CD14-positive monocyte (primary cell): ENCODE measurements at places on chromosomes 7 and 10. TPM values are rescaled to one million over a fixed set of nuclear protein-coding genes. Genes with fewer than 3 reads are reported as not detected.

- no peak for DNase-seq
Measured at GRCh38 chr10:12350925-12351324, 1.6 kb downstream of the CAMK1D start.

GRCh38 chr10:606762-607544 is 82.5 kb downstream of the DIP2C start:
- no peak for DNase-seq

DNA sequence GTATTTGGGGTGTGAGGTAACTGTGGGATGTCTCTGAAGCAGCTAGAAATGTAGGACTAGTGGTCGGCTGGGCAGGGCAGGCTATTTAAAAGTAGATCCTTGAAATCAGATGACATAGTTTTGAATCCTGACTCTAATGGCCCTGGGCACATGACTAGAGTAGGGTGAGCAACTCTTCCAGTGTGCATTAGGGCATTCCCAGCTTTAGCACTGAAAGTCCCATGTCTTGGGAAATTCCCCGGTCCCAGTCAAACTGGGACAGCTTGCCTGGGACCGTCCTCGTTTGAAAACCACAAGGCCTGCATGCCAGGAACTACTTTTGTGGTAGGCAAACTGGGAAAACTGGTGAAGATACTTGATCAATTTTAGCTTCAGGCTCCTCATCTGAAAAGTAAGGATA is 255.3 kb downstream of the PTEN start:
- peak; percentile 82 for DNase-seq

DNA sequence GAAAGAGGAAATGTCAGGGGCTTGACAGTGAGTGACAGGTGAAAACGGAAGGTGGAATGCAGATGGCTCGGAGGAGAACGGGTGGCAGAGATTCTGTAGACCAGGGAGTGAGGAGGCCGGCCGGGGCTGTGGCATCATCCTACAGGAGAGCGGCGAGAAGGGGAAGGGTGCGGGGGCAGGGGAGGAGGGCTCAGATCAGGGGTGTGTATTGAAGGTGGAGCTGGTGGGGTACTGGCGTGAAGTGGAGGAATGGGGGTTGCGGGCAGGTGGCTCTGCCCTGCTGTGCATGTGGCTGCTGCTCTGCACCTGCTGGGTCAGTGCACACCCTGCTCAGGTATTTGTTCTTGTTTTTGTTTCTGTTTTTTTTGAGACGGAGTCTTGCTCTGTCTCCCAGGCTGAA is 470.8 kb upstream of the FOXK1 start:
- DNase-seq, result no peak

DNA sequence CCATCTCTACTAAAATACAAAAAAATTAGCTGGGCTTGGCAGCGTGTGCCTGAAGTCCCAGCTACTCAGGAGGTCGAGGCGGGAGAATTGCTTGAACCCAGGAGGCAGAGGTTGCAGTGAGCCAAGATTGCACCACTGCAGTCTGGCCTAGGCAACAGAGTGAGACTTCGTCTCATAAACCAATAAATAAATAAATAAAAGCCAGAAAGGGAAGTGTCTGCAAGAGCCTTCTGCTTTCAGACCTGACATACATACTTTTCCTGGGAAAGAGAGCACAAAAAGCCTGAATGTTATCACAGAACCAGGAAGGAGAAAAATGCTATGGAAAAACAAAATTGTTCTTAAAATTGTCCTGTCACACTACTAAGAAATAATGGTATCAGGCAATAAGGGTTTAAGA is 4.1 kb upstream of the KIF5B start:
- no peak for DNase-seq

GRCh38 chr7:7231000-7231399 is 48.7 kb downstream of the C1GALT1 start:
- no peak for DNase-seq

DNA sequence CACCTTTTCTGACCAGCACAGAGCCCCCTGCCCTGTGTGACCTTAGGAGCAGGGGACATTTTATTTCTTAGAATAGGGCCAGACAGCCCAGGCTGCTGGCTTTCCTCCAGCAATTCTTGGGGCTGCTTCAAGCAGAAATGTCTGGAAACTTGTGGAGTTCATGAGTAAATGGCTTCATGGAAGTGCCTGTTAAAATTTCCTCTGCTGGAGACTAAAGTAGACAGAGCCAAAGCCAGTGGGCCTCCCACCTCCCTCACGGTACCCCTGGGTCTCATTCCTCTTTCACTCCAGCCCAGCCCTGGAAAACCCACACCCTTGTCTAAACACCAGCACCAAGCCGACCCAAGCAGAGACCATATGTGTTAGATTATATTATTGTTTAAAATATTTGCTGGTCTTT is 505.5 kb upstream of the ZMIZ1 start:
- DNase-seq, result no peak

SCART1 gene
- not detected for polyA plus RNA-seq

DNA sequence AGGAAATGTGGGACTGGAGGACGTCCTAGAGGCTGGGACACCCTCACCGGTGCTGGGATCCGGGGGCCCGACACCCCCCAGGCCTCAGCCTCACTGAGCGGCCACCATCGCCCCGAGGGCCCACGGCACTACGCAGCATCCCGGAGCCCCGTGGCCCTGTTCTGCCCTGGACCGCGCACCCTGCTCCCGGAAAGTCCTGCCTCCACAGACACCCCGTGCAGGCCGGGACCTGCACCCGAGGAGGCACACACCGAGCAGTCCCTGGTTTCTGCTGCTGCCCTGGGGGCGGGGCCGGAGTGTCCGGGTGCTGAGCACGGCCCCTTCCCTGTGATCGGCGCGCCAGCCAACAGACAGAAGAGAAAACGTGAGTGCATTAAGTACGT is 18.1 kb upstream of the KNDC1 start:
- DNase-seq, result no peak

GRCh38 chr10:67788028-67788886 is 49.7 kb downstream of the DNAJC12 start:
- peak; percentile 41 for DNase-seq

- DNase-seq, result no peak
Measured at GRCh38 chr10:132841615-132841975, 55.6 kb upstream of the NKX6-2 start.

GRCh38 chr10:64156166-64156565 is 635.0 kb downstream of the REEP3 start:
- no peak for DNase-seq

NAT16 gene
- polyA plus RNA-seq, result not detected

DNA sequence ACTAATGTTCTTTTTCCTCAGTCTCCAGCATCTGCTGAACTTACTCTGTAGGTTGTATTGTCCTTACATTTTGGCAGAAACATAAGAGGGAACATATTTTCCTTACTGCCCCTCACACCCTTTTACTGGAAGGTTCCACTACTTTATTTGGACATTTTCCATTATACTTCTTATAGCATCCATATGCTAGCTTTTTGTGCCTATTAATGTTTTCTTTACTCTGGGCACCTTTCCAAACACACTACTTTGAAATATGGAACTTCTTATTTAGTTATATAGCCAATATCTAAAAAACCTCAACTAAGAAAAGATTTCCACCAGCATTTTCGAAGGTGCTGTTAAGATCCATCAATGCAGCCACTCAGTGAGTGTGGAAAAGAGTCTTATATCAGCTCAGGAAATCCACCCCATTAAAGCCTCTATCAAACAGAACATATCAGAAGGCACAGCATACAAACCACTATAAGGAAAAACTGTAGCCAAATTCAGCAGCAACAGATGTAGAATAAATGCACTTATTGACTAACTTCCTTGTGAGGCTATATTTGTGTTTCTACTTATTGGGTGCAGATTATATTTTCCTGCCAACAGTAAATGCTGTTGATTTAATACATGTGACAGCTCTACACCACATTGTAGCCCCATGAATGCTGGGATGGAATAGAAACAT is 272.5 kb upstream of the SEMA3E start:
- DNase-seq, result no peak

SLC16A9 gene
- polyA plus RNA-seq, result not detected
